GM12878 (cell line): ENCODE measurements at places on chromosomes 6 and 20. TPM values are rescaled to one million over a fixed set of nuclear protein-coding genes. Genes with fewer than 3 reads are reported as not detected.
A peak's percentile ranks its signal among the peaks of the same experiment; 100 is the strongest.

DNA sequence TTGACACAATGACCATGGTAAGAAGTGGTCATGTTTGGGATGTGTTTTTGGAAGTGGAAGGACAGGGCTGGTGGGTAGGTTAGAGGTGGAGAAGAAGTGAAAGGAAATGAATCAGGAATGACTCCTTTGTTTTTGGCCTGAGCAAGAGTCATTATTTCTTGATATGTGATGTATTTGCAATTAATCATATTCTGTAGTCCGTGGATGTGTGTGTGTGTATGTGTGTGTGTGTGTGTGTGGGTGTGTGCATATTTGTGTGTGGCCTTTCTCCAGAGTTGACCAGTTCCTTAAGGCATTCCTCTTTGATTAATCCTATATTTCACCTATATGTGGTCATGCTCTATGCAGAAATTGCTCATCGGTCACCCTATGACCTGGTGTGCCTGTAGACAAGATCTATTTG lies 130.7 kb downstream of the UTRN start:
- no peak for DNase-seq

DNA sequence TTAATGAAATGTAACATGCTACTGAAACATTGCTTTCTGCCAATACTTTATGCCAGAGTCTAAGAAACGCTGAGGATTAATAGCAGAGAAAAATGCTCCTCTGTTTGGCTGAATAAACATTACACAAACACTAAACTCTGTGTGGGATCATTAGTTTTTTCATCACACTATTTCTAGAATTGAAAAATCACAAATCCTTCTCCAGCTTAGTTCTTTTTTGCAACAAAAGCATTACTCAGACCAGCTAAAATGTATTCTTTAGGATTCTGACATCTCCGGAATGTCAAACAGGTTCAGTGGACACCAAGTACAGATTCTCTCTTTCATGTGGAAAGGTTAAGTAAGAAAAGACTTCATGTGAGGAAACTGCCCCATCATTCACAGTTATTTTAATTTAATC lies 226.9 kb downstream of the SIM1 start:
- DNase-seq: no peak

GRCh38 chr6:131368198-131368911 lies 204.7 kb upstream of the ARG1 start:
- peak; percentile 9 for DNase-seq

DNA sequence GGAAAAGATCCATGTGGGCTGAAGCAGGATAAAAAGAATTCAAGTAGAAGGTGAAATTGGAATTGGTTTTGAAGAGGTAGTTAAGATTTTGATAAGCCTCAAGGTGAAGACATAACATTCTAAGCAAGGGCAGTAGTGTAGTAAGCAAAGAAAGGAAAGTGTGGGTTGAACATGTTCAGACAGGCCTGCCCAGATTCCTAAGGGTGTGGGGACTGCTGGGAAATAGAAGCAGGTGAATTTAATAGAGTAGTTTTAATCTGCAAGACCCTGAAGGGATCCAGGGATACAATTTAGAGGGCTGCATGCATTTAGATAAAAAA lies 19.1 kb downstream of the TAB2 start:
- no peak for DNase-seq

- DNase-seq: no peak
These were observed 582.6 kb upstream of the MMS22L start for GRCh38 chr6:97865612-97866011.

Gene ZKSCAN3
- polyA plus RNA-seq: 3.0 and 3.2 TPM in 2 replicates

GRCh38 chr6:88612631-88613030 lies 350.8 kb downstream of the RNGTT start:
- no peak for DNase-seq

DNA sequence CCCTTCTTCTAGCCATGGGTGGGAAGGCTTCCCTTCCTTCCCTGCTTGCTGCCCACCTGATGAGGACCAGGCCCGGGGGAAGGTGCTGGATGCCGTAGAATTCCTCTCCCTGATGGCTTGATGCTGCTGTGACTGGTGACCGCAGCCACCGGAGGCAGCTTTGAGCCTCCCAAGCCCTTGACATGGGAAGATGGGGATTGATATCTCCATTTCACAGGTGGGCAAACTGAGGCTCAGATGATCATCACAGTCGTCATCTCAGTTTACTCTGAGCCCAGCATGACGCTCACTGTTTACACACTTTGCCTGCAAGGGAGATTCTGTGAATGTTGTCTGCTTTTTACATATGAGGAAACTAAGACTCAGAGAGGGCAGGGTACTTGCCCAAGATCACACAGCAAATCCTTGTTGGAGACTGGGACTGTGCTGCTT lies 43.9 kb downstream of the SRC start:
- no peak for DNase-seq

Gene ADAM33
- polyA plus RNA-seq: not detected in 2 replicates

- DNase-seq: no peak
These were observed 454.7 kb downstream of the TFAP2B start for GRCh38 chr6:51273228-51273961.

DNA sequence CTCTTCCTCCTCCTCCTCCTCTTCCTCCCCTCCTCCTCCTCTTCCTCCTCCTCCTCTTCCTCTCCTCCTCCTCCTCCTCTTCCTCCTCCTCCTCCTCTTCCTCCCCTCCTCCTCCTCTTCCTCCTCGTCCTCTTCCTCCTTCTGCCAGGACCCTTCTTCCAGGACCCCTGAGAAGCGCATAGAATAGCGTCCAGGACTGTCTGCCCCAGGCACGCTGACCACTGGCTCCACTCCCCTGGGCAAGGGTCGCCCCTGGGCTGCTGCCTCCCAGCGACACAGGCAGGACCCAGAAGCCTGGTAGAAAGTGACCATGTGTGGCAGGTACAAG lies 42.4 kb upstream of the BHLHE23 start:
- no peak for DNase-seq

Gene OR14J1
- polyA plus RNA-seq: not detected in 2 replicates

Gene CLPSL2
- not detected in 2 replicates for polyA plus RNA-seq

Gene RAD21L1
- not detected in 2 replicates for polyA plus RNA-seq

Gene FOXF2
- not detected in 2 replicates for polyA plus RNA-seq

Gene GJA10
- polyA plus RNA-seq: not detected in 2 replicates

DNA sequence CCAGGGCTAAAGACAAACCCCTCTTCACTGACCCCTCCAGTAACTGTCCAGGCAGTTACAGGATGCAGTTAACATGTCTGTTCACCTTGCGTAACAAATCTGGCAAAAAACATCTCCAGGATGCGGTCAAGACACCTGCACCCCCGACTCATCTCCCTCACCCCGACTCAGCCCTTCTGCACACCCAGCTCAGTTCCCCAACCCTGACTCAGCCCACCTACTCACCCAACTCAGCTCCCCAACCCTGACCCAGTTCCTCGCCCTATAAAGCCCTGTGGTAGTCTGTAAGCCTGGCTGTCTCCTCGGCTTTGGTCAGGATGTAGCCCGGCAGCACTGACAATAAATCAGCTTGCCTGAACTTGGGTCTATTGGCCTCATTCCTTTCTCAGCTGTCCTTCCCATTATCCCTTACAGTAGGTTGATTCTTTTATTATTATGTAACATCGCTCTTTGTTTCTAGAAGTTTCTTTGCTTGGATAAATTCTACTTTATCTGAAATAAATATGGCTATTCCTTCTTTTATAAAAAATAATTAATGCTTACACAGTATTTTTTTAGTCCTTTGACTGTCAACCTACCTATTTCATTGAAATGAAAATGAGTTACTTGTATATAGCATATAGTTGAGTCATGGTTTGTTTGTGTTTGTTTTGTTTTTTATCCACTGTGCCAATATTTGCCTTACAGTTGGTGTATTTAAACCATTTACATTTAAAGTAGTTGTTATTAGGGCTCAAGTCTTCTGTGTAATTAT lies 12.9 kb upstream of the ADTRP start:
- DNase-seq: no peak

DNA sequence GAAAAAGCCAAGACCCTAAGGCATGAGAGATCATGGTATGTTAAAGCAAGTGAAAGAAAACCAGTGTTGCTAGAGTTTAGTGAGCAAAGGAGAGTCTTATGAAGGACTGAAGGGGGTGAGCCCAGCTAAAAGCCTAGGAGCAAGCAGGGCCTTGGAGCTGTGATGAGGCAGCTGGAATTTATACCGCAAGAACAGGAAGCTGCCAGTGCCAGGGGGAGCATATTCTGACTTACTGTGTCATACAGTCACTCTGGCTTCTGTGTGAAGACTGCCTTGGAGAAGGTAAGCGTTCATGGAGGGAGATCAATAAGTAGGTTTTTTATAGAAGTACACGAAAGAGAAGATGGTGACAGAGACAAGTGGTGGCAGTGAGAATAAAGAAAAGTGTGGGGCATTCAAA lies 308.9 kb upstream of the THEMIS start:
- DNase-seq: no peak

GRCh38 chr6:29723666-29724588 lies 693 bp downstream of the HLA-F start:
- DNase-seq: no peak

DNA sequence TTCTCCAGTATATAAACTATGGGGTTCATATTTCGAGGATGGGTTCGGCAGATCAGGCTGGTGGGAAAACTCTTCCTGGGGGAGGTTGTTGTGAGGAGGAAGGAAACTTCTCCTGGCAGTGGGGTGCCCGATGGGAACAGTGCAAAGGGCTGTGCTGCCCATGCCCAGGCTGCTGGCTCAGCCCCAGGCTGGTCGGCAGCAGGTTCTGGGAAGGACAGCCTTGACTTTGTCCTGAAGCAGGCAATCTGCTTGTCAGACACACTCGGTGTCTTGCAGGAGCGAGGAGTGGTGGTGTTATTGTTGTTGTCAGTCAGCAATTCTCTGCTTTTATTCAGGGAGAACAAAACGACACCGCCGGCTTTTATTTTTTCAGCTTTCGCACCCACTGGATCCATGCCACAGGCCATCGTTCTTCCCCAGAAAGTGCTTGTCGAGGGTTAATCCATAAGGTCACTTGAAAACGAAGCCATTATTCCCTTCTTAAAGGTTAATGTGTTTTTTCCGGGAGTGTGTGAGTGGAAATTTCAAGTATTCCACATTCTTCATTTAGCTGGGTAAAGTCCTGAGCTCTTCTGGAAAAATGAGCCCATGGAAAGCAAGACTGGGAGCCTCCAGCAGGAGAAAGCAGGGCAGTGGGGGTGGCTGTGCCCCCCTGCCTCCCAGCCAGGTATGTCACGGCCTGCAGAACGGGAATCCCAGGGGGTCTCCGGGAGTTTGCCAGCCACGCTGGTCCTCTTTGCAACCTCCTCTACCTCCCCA lies 57.0 kb upstream of the STX16 start:
- no peak for DNase-seq

Gene IL17F
- polyA plus RNA-seq: not detected in 2 replicates

Gene FAM83C
- not detected in 2 replicates for polyA plus RNA-seq

- DNase-seq: no peak
These were observed 34.7 kb downstream of the PLCB1 start for GRCh38 chr20:8166730-8167129.

DNA sequence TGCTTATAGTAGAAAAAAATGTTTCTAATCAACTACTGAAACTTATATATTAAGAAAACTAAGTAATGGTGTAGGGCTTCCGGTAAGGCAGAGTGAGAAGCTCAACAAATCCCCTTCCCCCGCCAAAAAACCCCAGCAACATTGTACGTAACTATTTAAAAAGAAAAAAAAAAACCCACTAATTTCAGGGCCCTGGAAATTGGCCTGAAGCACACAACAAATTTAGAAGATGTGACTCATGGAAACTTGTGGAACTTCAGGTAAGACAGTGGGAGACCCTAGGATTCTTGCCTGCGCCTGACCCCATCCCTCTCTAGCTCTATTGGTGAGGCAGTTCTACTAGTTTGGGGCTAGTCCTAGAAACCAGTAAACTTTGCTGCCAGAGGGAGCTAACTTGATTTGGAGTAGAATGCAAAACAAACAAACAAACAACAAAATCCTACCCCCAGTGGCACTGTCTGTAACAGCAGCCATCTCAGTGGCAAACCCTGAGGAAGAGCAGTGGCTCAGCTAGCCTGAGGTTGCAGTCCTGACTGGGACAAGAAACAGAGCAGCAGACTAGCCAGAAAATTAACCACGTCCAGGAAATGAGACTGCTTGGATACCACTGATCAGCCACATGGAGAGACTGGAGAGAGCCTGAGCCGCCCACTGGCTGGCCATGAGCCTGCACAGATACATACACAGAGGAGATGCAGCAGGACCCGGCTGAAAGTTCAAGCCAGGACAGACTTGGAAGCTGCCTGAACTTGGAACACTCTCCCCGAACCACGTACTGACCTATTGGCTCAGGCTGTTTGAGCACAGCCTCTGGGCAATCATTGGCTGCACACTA lies 135.1 kb downstream of the TBXT start:
- DNase-seq: no peak

DNA sequence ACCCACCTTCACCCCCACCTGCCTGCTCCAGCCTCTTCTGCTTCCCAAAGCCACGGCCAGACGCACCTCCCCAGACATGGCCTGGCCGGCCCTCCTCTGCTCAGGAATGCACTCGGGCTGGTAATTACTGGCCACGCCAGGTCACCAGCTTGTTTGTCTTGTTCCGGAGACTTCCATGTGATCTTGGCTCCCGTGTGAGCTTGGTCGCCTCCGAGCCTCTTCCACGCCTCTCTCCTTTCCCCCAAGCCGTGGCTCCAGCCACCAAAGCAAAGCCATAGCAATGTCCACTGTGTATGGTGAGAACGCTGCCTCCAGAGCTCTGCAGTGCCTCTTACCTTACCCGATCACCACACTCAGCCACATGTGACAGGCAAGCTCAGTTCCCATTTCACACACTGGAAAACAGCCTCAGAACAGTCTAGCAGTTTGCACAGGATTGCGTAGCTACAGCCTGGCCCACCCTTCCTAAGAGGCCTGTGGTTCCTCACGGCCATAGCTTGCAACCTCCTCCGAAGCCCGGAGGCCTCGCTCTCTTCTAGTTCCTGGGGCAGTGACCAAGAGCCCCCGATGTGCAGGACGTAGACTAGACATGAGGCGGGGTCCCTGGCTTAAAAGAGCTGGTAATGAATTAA lies 48.1 kb upstream of the AFDN start:
- no peak for DNase-seq
